ENCODE measurements at places on chromosomes 12 and 14.

DNA sequence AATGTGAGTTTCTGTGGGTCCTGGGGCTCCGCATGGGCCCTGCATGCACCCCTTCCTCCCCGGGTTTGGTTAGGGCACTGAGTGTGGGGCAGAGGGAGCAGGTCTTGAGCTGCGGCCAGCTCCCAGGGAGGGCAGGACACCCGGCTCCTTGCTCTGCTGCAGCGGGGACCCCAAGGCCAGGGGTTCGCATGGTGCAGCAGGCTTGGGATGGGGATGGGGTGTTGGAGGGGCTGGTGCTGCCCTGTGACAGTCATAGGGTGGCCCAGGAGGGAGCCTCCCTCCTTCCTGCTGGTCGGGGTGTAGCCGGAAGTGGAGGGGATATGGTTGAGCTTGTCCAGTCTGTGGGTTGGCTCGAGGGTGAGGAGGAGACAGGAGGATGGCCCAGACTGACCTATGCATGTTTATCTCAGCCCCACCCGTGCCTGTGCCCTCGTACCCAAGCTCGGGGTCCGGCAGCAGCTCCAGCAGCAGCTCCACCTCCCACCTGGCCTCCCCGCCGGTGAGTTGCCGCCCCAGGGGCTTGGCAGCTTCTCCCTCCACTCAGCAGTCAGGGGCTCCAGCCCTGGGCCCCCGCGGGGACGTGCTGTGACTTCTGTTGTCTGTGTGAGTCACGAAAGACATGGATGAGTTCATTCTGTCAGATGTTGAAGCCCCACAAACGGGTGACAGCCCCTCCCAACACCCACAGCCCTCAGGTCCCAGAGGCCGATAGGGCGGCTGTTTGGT lies 16.0 kb downstream of the ULK1 start:
- DNase-seq, result no peak

DNA sequence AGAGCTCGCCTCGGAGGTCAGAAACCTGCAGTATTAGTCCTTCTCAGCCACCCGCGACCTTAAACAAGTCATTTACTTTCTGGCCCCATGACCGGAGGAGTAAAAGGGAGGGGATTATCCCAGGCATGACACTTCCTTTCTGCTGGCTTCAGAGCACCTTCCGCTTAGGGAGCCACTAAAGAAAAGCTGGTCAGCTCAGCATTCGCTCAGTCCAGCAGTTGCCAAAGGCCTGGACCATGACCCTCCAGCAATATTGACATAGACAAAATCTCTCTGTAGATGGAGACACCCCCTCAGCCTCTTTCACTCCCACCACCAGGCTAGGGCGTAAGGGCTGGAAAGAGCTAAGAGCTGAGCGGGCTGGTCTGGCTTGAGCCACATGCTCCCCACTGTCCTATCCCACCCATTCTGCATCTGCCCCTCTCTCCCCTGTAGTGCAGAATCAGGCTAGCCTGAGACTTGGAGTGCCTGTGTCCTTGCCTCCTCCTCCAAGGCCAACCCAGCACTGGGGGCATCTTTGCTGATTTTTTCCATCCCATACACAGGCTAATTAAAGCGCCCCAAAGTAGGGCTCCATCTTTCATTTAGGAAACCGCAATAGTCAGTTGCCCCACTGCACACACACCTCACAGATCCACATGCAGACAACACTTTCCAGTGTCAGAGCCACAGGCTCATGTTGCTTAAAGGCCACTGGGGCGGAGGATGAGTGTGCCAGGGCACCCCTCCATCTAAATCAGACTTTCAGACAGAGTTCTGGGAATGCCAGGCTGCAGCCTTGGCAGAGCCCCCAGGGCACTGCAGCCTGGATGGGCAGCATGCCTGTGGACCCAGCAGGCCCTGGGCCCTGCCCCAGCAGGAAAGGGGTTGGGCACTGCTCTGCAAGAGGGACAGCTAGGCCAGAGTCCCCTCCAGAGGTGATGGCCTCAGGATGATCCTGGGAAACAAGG lies 4.0 kb upstream of the CPNE6 start:
- DNase-seq, result no peak

- DNase-seq, result no peak
Measured at GRCh38 chr14:101865288-101865687, 99.1 kb upstream of the DYNC1H1 start.

DNA sequence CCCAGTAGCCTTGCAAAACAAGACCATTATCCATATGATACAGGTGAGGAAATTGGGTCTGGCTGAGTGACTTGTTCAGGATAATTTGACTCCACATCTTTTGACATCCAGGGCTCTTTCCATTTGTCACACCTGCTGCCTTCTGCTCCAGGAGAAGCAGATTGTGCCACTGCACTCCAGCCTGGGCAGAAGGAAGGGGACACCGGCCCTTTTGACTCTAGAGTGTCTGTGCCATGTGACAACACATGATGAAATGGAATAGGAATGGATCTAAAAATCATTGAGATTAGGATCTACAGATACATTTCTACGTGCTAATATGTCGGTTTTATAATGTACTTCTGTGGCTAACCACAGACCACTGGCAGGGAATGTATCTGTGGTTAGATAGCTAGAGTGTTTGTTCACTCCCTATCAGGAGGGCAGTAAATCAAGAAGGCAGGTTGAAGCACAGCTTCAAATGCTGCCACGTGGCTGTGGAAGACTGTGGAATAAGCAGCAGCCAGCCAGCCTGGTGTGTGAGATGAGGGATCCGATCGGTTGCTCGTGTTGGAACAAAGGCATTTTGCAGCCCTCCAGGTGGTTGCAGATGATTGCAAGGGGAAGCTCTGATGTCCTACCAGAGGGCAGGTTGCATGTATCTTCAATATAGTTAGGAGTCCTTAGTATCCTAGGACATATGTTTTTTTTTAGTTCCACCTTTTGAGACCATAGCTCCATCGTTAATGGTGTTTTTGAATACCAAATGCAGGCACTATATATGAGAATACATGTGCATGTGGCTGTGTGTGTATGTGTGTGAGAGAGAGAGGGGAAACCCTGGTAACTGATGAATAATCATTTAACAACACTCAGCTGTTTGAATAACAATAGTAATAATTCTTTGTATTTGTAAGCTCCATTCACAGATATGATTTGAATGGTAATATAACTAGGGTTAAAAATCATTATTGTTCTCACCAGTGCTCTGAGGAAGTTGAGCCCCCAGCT lies 28.6 kb downstream of the EML1 start:
- no peak for DNase-seq

DNA sequence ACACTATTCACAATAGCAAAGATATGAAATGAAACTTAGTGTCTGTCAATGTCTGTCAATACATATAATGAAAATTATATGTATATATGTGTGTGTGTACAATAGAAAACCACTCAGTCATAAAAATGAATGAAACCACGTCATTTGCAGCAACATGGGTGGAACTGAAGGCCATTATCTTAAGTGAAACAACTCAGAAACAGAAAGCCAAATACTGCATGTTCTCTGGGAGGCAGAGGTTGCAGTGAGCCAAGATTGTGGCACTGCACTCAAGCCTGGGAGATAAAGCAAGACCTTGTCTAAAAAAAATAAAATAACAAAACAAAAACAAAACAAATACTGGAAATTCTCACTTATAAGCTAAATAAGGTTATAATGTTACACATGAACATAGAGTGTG lies 16.7 kb upstream of the E2F7 start:
- DNase-seq, result no peak

DNA sequence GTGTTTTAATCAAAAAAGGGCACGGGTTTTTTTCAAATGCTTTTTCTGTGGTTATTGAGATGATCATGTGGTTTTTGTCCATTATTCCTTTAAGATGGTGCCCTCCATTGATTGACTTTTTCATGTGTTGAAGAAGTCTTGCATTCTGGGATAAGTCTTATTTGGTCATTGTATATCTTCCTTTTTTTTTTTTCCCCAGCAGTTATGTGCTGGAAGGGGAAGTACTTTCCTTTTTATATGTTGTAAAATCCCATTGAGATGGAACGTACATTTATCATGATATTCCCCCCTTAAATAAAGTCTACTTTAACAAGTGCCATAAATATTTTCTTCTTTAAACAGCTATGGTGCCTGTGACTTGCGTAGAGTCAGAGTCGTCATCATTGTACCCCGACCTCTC lies 24.8 kb upstream of the MUCL1 start:
- no peak for DNase-seq

DNA sequence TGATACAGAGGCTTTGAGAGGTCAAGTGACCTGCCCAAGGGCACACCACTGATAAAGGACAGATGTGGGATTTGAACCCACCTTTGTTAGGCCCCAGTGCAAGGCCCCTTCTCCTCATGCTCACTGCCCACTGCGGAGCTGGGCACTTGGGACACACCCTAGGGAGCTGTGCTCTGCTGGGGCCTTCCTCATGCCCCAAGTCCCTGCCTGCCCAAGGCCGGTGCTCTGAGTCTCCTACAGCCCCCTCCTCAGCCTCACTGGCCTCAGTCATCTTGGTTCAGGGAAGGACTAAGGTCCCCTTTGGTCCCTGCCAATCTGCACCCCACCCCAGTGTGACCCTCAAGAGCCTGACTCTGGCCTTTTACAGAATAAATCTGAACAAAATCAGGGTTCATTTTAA lies 7.9 kb upstream of the OAS3 start:
- DNase-seq, result no peak

DNA sequence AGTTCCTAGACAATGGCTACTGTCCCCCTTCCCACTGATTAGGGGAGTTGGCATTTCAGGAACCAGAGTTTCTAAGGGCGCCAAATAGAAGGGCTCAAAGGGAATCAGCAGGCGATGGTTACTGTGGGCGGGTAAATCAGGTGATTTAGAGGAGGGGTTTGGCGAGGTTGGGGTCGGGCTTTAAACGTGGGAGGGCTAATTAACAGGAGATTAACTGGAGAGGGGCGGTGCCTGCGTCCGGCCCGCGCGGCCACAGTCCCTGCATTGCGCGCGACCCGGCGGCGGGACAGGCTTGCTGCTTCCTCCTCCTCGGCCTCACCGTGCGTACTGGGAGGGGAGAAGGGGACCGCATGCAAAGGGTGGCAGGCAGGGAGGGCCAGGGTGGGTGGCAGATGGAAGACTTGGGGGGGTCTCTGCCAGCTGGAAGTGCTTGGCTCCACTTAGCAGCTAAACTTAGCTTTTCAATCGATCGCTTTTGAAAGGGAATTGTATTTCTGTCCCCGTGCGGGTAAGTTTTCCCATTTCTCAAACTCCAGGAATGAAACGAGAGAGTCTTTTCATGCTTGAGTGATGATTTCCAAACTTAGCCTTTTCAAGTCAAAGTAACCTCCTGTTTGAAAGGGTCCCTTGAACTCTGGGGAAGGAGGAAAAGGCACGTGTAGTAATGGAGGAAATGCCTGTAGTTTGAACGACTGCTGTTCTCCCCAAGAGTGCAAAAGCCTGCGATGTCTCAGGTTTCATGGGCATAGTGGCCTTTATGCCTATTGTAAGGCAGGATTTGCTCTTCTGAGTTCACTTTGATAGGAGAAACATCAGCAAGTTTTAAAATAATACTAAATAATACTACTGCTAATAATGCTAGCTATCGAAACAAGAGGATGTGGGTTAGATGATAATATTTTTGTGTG lies at the start of gene MGST1:
Gene MGST1 (plus strand): TSS at position 255 of the 908 bp plus-strand sequence. CDS start 6,608 bp downstream, outside the sequence.
- peak; percentile 55 for DNase-seq

- DNase-seq, result no peak
Measured at GRCh38 chr14:51732494-51733112, 80.9 kb downstream of the FRMD6 start.

GRCh38 chr12:130868412-130868811 lies 3.5 kb upstream of the RAN start:
- no peak for DNase-seq

DNA sequence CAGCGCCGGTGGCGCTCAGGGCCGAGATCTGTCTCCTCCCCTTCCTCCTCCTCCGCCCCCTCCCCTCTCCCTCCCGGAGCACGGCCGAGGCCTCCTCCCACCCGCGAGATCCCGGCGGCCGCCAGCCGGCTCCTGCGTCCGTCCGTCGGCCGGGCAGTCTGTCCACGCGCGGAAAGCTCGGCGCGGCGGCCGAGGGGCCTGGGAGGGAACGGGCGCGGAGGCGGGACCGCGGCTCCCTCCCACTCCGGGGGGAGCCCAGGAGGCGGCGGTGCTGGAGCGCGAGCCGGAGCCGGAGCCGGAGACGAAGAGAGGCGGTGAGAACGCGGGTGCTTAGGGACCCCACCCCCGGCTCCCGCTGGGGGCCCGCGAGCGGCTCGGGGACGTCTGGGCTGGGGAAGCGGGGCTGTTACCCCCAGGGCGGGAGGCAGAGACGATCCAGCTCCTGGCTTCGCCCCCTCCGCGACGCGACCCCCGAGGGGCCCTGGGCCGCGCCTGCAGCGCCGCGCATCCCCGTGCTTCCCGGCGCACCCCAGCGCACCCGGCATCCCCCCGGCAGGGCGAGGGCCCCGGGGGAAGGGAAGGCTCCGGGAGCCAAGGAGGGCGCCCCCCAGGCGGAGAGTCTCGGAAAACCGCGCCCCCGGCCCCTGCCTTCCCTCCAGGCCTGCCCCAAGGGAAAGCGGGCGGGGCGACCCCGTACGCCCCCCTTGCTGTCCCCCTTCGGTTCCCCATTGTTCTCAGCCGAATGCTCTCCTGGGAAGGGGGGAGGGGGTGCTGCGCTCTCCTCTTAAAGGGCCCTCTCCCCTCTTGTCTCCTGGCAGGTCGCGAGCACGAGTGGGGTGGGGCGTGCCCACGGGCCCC lies at the start of gene DTX1:
Gene DTX1 (plus strand): TSS at position 100 of the 858 bp plus-strand sequence. CDS start 1,463 bp downstream, outside the sequence.
- no peak for DNase-seq

DNA sequence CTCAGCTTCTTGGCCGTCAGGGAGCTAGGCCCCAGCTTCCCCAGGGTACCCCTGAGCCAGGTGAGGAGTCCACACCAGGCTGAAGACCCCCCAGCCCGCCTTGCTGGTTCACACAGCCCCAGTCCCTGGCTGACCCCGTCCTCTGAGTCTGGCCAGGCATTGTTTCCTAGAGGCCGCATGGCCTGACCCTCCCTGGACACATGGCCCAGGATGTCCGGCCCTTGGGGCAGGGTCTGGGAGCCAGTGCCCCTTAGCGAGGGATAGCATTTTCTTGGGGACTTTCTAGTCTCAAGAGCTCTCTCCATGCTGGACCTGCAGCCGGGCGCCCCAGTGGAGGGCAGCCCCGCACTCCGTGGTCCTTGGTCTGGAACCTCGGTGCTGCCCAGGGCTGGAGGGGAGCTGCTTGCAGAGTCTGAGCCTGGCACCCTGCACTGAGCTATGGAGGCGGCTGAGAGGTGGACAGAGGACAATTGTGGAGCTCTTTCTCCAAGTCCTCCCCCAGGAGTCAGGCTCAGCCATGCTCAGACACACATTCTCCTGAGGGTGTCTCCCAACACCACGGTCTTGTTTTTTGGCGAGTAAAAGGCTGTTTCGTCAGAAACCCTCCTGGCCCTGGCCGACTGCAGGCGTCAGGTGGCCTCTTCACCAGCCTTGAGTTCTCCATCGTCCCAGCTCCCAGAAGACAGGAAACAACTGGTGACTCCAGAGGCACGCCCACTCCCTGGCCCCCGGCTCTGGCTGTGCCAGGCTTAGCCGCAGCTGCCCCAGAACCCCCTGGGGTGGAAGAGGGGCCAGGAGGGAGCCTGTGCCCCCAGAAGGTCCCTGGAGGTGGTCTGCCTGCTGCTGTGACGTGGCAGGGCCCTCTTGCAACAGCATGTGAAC lies 17.6 kb upstream of the CRIP2 start:
- DNase-seq, result no peak

- DNase-seq, result no peak
Measured at GRCh38 chr14:94117856-94118255, 7.3 kb downstream of the IFI27 start.

- DNase-seq, result peak; percentile 71
Measured at GRCh38 chr12:54390668-54391551, 6.4 kb upstream of the ZNF385A start.

Measured in breast epithelium (tissue), 4 donors.